Germinal center (tissue), 1 donor: ENCODE measurements at places on chromosomes 16 and 17.
A peak's percentile ranks its signal among the peaks of the same experiment; 100 is the strongest.

DNA sequence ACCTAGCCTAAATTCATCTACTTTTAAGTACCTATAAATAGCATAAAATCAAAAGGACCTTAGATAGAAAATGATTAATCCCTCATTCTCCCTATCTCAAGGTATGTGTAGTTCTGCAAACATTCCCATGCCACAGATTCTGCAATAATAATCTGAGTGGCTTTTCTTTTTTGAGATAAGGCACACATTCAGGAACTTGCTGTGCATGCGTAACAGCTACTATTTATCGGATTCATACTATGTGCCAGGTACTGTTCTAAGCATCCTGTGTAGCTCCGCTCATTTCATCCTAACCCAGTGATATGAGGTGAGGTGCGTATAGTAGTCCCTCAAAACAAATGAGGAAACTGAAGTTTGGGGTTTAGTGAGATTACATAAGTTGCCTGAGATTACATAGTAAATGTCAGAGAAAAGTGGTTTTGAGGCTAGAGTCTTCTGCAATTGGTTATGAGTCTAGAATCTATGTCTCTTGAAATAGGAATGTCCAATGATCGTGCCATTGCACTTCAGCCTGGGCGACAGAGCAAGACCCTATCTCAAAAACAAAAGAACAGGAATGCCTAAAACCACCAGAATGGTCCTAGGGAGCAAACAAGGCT is 2.0 kb upstream of the ZNF263 start:
- DNase-seq: no peak

DNA sequence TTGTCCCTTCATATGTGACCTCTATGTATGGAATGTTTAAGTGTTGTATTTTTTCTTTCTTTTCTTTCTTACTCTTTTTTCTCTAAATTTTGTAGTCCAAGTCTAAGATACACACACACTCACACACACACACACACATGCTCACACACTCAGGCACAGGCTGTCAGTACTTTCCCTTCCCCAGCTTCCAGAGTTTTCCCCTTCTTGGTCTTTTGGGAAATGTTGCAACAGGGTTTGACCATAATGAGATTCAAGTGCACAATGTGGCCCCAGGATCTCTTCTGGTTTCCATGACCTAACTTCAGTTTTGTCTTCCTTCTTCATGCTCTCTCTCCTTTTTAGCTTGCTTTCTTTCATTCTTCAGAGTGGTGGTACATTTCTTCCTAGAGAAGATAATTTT is 289.8 kb upstream of the FOXF1 start:
- no peak for DNase-seq

GRCh38 chr16:1277617-1278282 is 21.9 kb downstream of the TPSD1 start:
- DNase-seq: no peak

- no peak for DNase-seq
Observed at GRCh38 chr17:1896243-1897104, 66.7 kb downstream of the RPA1 start.

- no peak for DNase-seq
Observed at GRCh38 chr17:76867578-76868175, 527 bp upstream of the MGAT5B start.

GRCh38 chr17:35299135-35299534 is 56.3 kb downstream of the SLFN5 start:
- DNase-seq: no peak

- DNase-seq: no peak
Observed at GRCh38 chr17:47686276-47686635, 7.7 kb upstream of the TBKBP1 start.

DNA sequence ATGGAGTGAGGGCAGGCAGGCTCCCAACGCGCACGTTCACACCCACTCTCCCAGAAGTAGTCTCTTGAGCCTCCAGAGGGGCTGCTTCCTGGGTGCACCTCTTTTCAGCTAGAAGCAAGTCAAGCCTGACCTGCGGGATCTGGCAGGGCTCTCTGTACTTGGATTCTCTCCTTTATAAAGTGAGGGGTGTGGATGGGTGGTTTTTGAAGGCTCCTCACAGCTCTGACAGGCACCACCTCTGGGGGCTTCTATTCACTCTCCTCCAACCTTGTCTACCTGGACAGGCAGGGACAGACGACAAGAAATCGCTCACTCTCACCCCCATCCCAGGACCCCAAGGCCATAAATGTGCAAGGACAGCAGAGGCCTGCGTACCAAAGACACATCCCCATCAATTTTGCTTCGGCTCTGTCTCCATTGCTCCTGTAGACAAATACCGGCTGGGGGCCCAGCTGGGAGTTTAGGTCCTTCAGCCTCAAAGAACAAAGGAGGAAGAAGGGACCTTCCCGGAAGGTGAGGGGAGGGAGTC is 814 bp upstream of the DYNLL2 start:
- DNase-seq: no peak

- DNase-seq: no peak
Observed at GRCh38 chr16:82960918-82961317, 334.1 kb downstream of the CDH13 start.

- no peak for DNase-seq
Observed at GRCh38 chr16:56320056-56320455, 105.3 kb downstream of the AMFR start.

DNA sequence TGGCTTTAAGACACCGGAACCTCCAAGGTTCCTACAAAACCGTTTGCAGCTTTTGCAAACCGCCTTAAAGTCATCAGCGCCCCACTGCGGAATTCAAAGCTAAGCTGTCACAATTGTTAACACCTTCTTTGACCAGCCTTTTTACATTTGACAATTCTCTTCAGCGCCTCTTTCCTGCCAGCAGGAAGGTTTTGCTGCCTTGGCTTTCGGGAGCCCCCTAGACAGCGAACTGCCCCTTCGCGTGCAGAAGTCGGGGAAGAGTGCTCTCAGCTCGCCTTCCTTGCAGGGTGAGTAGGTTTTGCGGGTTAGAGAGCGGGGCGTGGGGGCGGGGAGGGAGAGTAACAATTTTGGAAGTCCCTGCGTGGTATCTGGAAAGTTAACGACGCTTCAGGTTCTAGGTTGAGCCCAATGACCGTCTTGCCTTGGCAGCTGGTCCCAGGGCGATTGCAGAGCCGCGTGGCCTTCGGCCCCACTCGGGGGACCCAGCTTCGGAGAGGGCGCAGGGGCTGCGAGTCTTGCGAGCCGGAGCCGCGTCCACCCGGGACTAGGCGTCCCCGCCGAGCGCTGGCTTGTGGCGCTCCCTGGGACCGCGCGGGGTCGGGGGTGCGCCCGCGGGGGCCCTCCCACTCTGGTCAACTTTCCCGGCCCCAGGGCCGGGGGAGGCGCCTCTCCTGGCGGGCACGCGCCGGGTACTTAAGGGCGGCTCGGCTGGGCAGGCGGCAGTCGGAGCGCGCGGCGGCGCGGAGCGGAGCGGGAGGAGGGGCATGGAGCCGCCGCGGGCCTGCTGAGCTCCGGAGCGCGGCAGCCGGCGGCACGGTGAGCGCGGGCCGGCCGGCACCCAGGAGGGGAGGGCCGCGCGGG is at the start of gene HAS3:
Gene HAS3, plus strand, starts transcription at position 153 of the 861 bp plus-strand sequence. CDS start 3,743 bp downstream, outside the sequence.
- DNase-seq: peak; percentile 71

DNA sequence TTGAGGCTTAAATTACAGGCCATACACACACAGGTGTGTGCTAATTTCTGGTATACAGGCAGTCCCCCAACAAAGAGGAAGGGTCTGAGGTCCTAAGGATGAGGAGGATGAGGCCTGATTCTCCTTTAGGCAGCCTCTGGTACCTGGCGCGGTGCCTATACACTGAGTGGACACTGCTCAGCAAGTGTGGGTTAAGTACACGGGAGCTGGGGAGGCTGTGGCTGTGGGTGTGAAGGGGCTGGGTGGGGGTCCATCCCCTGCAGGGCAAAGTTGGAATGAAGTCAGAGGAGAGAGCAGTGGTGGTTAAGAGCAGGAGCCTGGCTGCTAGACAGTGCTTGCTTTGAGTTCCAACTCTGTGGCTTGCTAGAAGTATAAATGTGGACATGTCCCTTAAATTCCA is 10.9 kb downstream of the MRM1 start:
- no peak for DNase-seq

DNA sequence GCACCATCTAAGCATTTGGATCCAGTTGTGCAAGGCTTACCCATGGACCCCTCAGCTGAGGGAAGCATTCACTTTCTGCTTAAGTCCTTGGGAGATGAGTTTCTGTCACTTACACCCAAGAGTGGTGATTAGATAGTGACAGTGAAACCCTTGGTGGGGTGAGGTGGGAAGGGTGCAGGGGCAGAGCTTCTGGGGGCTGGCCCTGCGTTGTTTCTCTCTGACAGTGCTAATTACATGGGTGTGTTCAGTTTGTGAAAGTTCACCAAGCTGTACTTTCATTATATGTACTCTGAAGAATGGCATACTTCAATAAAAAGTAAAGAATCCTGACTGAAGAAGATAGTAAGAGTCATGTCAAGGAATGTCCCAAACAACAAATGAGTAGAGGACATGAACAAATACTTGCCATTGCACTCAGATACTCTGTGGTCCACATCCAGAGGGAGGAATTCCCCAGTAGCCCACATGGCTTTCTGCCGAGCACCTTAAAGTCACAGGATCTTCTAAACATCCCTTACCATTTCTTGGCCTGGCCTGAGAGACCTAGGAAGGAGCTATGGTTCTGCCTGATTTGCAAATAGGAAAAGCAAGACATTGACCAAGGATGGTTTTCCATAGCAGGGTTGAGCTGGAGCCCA is 8.4 kb downstream of the CHST6 start:
- DNase-seq: no peak
